ENCODE measurements at places on chromosomes 1 and 21.
A peak's percentile ranks its signal among the peaks of the same experiment; 100 is the strongest.

DNA sequence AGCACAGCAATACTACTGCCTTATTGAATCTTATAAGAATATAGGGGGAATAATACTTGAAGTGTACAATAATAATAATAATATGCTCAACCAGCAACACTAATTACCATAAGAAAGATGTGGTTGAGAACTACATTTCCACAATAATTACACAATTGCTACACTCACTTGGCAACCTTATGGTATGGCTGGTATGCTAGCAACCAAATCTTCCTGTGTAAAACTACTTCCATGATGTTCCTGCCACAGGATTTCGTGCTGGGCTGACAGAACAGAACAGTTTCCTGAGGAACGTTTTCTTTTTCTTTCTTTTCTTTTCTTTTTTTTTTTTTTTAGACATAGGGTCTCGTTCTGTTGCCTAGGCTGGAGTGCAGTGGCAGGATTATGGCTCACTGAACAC, 50.6 kb downstream of the KIF26B start:
- no peak for DNase-seq

- DNase-seq, result no peak
Measured at GRCh38 chr1:162230517-162230916, 146.1 kb downstream of the SPATA46 start.

GRCh38 chr1:67646145-67647035, 38.6 kb upstream of the GADD45A start:
- DNase-seq, result peak; percentile 94

DNA sequence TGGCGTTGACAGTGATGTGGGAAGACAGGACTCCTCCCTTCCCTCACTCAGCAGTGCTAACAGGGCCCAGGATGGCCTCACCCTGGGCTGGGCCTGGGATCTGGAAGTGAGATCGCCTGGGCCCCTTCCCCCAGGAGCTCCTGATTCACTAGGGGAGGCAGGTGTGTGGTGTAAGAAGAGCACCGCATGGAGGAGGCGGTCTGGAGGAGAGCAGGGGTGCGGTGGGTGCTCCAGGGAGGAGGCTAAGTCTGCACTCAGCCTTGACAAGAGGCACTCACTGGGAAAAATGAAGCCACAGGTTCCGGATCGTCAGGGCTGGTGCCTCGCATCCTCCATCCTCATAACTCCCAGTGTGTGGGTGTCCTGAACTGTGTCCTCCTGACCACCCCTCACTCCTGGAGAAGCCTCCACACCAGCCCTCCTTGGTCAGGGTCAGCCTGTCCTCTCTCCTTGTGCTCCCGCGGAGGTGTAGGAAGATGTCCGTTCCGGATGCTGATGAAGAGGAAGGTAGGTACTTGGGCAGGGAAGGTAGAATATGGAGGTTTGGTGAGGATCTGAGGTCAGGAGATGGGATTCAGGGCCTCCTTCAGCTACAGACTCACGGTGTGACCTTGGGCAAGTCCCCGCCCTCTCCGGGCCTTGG, 142.1 kb upstream of the WNT4 start:
- no peak for DNase-seq

- no peak for DNase-seq
Measured at GRCh38 chr21:27448960-27449359, 482.1 kb upstream of the ADAMTS5 start.

DNA sequence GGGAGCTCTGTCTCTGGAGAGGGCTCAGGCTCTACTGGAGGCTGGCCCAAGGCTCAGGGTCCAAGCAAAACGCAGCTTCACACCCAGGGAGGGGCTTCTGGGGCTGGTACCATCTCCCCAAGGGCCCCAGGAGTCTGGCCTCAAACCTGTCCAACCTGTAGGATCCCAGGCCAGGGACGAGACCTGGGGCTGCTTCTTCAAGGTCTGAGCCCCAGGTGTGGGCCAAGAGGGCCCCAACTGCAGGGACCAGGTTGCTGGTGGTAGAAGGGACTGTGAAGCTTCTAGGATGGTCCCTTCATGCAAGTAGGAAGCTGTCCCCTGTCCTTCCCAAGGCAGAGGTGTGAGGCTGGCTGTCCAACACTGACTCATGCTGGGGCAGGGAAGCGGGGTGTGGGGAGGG, 7.8 kb upstream of the MMEL1 start:
- DNase-seq, result no peak

- DNase-seq, result no peak
Measured at GRCh38 chr1:153578490-153578889, 12.8 kb upstream of the S100A2 start.

DNA sequence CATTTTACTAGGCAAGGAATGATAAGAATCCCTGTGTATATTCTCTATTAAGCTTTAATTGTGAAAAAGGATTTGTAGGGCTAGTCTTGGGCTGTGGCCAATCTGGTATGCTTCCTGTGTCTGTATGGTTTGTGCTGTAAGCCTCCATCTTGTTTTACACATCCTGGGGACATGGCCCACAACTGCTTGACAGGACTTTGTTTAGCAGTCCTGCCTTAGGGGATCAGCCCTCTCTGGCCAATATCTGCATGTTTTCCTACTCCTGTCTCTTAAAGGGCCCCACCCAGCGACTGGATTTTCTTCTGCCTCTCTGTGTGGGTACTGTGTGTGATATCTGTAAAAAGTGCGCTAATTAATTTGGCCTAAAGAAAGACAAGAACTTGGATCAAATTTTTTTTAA, 813.2 kb downstream of the PLA2G4A start:
- DNase-seq, result no peak

DNA sequence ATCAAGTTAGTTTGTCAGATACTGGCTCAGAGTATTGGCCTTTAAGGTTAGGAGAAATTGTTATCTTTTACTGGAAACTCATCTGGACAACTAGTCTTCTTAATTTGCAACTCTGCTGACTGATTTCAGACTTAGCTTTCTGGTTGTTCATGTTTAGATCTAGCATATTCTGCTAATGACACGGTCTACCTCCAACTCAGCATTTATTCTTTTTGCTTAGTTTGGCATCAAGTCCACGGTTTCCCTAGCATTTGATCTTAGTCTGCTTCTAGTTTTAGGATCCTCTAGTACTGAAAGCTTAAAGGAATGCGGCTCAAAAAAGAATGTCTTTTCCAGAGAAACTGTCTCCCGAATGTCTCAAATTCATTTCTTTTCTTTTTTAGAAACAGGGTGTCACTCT, 75.6 kb upstream of the SLFNL1 start:
- no peak for DNase-seq

- DNase-seq, result no peak
Measured at GRCh38 chr1:53763911-53764310, 24.9 kb upstream of the GLIS1 start.

DNA sequence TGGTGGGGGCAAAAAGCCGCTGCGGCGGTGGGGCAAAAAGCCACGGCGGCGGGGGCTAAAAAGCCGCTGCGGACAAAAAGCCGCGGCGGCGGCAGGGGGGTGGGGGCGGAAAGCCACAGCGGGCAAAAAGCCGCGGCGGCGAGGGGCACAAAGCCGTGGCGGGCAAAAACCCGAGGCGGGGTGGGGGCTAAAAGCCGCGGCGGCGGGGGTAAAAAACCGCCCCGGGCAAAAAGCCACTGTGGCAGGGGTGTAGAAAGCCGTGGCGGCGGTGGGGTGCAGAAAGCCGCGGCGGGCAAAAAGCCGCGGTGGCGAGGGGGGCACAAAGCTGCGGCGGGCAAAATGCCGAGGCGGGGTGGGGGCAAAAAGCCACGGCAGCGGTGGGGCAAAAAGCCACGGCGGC, 3901.8 kb downstream of the SRGAP2C start:
- no peak for DNase-seq

- DNase-seq, result peak; percentile 80
Measured at GRCh38 chr1:180482425-180483275, 19.7 kb downstream of the ACBD6 start.

DNA sequence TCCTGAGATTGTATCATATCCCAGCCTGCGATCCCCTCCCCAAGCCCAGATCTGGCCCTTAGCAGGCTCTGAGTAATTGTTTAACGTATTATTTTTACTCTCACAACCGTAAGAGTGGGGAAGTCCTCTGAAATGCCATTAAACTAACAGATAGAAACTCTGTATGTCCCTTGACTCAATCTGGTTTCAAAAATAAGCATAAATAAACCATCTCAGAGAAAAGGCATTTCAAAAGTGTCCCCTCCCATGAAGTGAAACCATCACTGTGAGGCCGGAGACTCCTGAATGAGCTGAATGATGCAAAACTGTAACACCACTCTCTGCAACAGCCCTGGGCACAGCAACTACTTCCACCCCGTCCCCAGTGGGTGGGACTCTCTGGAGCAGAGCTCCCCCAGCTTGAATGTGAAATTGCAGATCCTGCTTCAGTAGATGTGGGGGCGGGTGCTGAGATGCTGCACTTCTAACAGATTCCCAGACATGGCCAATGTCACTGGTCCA, 104.1 kb downstream of the SYF2 start:
- DNase-seq, result no peak

DNA sequence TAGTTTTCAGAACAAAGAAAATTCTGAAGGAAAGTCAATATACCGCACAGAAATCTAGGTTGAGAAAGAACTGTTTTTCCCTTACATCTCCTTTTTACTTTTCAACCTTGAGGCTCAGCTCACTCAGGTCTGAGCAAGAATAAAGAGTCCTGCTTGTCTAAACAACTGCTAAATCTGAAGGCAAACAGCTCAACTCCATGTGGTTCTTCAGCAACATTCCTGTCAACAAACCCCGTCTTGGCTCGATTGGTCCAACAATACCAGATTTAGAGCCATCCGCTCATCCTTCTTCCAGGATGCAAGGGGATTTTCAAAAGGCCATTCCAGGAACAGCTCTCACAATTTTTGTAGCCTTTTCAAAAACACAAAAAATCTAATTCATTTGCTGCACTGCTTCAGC, 119.8 kb downstream of the HLCS start:
- no peak for DNase-seq

- peak; percentile 51 for DNase-seq
Measured at GRCh38 chr21:26116456-26117011, 54.0 kb downstream of the APP start.

DNA sequence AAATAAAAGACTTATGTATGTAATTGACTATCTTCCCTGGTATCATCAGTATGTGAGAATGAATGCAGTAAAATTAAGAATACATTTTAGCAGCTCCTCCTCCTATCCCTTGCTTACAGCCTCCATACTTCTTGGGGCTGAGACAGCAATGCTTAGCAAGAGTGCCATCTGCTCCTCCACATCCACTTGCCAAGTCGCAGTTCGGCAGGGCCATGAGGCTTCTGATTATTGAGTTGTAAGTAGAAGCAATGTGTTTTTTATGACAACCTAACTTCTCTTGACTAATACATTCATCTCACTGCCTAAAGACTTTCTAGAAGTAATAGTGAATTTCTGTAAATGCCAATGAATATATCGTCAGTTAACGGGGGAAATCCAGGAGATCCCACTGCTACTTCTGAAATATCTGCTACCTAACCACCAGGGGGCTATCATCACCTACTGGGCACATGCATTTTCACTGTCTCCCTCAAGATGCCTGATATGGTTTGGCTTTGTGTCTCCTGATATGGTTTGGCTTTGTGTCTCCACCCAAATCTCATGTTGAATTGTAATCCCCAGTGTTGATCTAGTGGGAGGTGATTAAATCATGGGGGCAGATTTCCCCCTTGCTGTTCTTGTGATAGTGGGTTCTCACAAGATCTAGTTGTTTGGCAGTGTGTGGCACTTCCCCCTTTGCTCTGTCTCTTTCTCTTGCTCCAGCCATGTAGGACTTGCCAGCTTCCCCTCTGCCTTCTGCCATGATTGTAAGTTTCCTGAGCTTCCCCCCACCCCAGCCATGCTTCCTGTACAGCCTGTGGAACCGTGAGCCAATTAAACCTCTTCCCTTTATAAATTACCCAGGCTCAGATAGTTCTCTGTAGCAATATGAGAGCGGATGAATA, 59.6 kb downstream of the EXTL2 start:
- no peak for DNase-seq

DNA sequence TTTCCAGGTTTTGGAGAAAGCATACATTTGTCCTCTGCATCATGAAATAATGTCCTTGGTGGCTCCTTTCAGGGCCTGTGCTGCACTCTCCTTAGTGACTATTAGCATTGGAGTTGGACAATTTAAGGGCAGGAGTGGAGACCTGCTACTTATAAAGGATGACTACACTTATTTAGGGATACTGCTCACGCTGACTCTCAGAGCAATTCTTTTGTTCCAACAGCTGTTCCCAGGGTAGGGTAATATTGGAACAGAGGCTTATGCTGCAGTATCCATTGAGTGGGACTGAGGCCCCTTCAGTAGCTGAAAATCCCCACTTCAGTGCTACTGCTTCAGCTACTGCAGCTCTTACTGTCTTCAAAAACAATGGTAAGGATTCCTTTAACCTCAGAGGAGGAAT, 84.6 kb downstream of the GPR88 start:
- no peak for DNase-seq

DNA sequence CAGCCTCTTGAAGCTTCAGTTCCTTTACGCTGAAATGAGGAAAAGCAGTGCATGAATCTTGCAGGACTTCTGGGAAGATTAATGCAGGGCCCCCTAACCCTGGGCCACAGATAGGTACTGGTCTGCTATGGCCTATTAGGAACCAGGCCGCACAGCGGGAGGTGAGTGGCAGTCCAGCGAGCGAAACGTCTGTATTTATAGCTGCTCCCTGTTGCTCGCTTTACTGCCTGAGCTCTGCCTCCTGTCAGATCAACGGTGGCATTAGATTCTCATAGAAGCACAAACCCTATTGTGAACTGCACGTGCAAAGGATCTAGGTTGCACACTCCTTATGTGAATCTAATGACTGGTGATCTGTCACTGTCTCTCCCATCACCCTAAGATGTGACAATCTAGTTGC, 130.2 kb downstream of the CHRM3 start:
- DNase-seq, result no peak

DNA sequence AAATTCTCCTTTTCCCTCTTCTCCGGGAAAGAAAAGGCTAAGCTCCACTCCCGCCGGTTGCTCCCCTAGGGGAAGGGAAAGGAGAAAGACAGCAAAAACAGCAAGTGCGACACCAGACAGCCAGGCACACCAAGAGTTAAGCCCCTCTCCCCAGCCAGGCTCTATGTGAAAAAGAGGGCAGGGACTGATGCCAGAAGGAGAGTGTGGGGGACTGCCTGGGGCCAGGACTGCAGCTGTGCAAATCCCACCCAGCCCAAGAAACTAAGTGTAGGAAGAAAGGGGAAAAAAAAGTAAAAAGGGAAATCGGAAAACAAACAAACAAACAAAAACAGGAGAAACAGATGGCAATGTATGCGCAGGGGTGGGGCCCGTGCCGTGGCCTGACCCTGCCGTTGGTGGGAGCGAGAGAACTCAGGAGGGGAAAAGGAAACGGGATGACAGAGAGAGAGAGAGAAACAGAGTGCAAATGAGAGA, 27.7 kb upstream of the FMO1 start:
- DNase-seq, result peak; percentile 55

- no peak for DNase-seq
Measured at GRCh38 chr1:14648391-14648790, 49.9 kb downstream of the KAZN start.

DNA sequence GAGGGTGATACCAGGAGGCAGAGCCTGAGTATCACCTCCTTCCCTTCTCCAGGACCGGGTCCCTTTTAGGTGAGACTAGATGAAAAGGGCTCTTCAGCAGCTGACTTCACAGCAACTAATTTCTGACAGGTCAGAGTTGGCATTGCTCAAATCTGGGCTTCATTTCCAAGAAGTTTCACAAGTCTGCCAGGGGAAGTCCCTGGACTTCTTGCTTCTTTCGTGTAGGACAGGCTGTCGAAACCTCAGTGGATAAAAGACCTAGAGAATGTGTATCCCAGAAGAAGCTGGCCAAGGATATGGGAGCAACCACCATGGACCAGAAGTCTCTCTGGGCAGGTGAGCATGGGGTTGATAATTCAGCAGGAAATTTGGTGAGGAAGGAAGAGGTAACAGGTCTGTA, at the start of gene CHI3L2:
Gene CHI3L2, plus strand, starts transcription at position 280 of the 400 bp plus-strand sequence. Its CDS starts 17 bp downstream, at position 297.
- DNase-seq, result no peak
